Activated CD4-positive, alpha-beta memory T cell treated with anti-CD3 and anti-CD28 coated beads for 36 hours (primary cell): ENCODE measurements at places on chromosomes 2 and 18. TPM values are rescaled to one million over a fixed set of nuclear protein-coding genes. Genes with fewer than 3 reads are reported as not detected.
A peak's percentile ranks its signal among the peaks of the same experiment; 100 is the strongest.

DNA sequence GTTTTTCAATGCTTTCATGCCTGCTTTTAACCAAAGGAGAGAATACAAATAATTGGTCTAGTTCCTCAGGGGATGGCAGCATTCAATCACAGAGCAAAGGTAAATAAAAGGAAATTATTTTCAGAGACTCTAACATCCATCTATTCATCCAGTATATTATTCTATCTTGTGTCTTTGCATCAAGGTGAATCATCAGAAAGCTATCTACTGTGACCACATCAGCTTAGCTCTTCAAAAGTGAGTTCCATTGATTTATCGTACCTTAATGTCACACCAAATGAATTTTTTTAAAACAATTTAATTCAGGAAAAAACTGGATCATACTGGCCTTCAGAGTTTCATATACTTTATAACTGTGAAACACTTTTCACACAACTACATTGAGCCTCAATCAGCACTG, 66.1 kb downstream of the CHN1 start:
- no peaks in the 10 kb centered on the region for H3K27me3 ChIP-seq
- no peak overlapping the region for H3K27ac ChIP-seq
- H3K36me3 ChIP-seq: no peaks in the 10 kb centered on the region

- H3K4me3 ChIP-seq: no peak overlapping the region
- no peak for DNase-seq
- no peaks in the 10 kb centered on the region for H3K27me3 ChIP-seq
- no peaks in the 10 kb centered on the region for H3K4me1 ChIP-seq
- H3K27ac ChIP-seq: no peak overlapping the region
These were observed 57.7 kb downstream of the CCDC93 start for GRCh38 chr2:117956036-117956796.

GRCh38 chr2:26782876-26783704, 2.8 kb upstream of the CENPA start:
- peaks cover 16% of the 10 kb centered on the region for H3K36me3 ChIP-seq
- peaks cover 21% of the 10 kb centered on the region for H3K4me1 ChIP-seq
- H3K27ac ChIP-seq: no peak overlapping the region

- DNase-seq: no peak
- no peaks in the 10 kb centered on the region for H3K27me3 ChIP-seq
- no peaks in the 10 kb centered on the region for H3K4me1 ChIP-seq
- no peak overlapping the region for H3K4me3 ChIP-seq
- H3K27ac ChIP-seq: no peak overlapping the region
- no peaks in the 10 kb centered on the region for H3K36me3 ChIP-seq
These were observed 348.9 kb downstream of the RND3 start for GRCh38 chr2:150138587-150138986.

GRCh38 chr18:57436965-57437333, 1.8 kb downstream of the ONECUT2 start:
- H3K27me3 ChIP-seq: peaks cover 80% of the 10 kb centered on the region
- H3K36me3 ChIP-seq: peaks cover 13% of the 10 kb centered on the region
- DNase-seq: no peak
- peak overlapping the region; percentile 60 for H3K4me3 ChIP-seq

- DNase-seq: no peak
- no peaks in the 10 kb centered on the region for H3K4me1 ChIP-seq
- no peak overlapping the region for H3K27ac ChIP-seq
- H3K36me3 ChIP-seq: no peaks in the 10 kb centered on the region
- no peak overlapping the region for H3K4me3 ChIP-seq
These were observed 250.0 kb downstream of the SMAD2 start for GRCh38 chr18:47680488-47680887.

- peaks cover 39% of the 10 kb centered on the region for H3K4me1 ChIP-seq
- no peak overlapping the region for H3K4me3 ChIP-seq
- DNase-seq: peak; percentile 25
- H3K36me3 ChIP-seq: peaks cover 2% of the 10 kb centered on the region
- peaks cover 11% of the 10 kb centered on the region for H3K27me3 ChIP-seq
- no peak overlapping the region for H3K27ac ChIP-seq
These were observed 93.1 kb downstream of the TNFRSF11A start for GRCh38 chr18:62418258-62418657.

DNA sequence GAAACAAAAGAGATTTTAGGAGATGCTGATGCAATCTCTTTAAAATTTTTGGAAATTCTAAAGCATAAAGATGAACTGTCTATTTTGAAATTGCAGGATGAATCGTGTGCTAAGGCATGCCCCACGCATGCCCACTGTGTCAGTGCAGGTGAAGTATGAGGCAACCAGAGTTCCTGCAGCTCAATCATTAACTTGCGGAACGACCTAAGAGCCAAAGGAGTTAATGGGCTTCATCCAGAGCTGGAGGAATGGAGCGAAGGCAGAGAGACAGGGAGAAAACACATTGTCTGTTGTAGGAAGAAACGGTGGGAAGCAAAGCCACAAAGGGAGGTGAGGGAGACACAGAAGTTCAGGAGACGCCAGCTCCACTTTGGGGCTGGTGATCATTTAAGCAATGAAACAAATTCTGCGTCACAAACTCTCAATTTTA, 265.2 kb downstream of the CCDC85A start:
- no peaks in the 10 kb centered on the region for H3K27me3 ChIP-seq
- H3K27ac ChIP-seq: no peak overlapping the region
- H3K4me1 ChIP-seq: no peaks in the 10 kb centered on the region
- no peak overlapping the region for H3K4me3 ChIP-seq

GRCh38 chr2:69701100-69701945, 40.6 kb upstream of the ANXA4 start:
- H3K36me3 ChIP-seq: no peaks in the 10 kb centered on the region
- H3K4me1 ChIP-seq: peaks cover 23% of the 10 kb centered on the region
- H3K27me3 ChIP-seq: no peaks in the 10 kb centered on the region
- no peak overlapping the region for H3K27ac ChIP-seq
- no peak for DNase-seq

DNA sequence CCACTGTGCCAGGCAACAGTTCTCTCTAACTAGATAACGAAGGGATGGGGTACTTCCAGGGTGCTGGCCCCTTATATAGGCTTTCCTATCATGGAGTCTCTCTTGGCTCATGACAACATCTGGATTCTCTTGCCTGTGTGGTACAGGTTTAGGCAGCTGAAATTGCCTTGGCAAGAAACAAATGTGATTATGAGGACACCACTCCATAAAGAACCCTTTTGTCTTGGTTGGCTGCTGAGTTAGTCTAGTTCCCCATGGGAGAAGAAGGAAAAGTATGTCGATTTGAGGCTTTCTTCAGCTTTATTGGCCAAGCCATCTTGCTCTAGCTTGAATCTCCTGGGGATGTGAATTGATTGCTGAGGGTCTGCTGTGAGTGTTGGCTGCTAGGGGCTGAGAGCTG, 76.3 kb upstream of the ZCCHC2 start:
- no peak overlapping the region for H3K4me3 ChIP-seq
- no peaks in the 10 kb centered on the region for H3K36me3 ChIP-seq

- no peaks in the 10 kb centered on the region for H3K27me3 ChIP-seq
- H3K27ac ChIP-seq: peak overlapping the region; percentile 93
- H3K4me1 ChIP-seq: peaks cover 39% of the 10 kb centered on the region
These were observed 467 bp downstream of the PUM2 start for GRCh38 chr2:20350041-20350712.

GRCh38 chr2:108918941-108919341, 70.1 kb downstream of the EDAR start:
- no peak overlapping the region for H3K4me3 ChIP-seq
- H3K27ac ChIP-seq: no peak overlapping the region
- H3K4me1 ChIP-seq: no peaks in the 10 kb centered on the region
- H3K27me3 ChIP-seq: no peaks in the 10 kb centered on the region

DNA sequence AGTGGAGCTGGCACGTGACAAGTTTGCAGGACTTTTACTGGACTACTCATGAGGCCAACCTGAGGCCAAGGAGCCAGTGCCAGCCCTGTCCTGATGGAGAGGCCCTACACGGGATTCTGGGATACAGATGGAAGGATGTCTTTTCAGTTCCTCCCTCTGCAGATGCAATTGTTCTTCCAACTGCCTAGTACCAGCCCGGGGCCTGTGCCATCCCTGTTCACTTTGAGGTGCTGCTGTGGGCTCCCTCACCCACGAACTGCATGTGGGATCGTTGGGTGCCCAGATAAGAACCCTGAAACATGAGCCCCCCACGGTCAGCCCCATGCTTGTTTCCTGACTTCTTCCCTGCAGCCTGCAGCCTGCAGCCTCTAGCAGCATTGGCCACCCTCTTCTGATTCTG, 25.3 kb upstream of the LAPTM4A start:
- no peak overlapping the region for H3K27ac ChIP-seq
- no peaks in the 10 kb centered on the region for H3K4me1 ChIP-seq
- no peak for DNase-seq

DNA sequence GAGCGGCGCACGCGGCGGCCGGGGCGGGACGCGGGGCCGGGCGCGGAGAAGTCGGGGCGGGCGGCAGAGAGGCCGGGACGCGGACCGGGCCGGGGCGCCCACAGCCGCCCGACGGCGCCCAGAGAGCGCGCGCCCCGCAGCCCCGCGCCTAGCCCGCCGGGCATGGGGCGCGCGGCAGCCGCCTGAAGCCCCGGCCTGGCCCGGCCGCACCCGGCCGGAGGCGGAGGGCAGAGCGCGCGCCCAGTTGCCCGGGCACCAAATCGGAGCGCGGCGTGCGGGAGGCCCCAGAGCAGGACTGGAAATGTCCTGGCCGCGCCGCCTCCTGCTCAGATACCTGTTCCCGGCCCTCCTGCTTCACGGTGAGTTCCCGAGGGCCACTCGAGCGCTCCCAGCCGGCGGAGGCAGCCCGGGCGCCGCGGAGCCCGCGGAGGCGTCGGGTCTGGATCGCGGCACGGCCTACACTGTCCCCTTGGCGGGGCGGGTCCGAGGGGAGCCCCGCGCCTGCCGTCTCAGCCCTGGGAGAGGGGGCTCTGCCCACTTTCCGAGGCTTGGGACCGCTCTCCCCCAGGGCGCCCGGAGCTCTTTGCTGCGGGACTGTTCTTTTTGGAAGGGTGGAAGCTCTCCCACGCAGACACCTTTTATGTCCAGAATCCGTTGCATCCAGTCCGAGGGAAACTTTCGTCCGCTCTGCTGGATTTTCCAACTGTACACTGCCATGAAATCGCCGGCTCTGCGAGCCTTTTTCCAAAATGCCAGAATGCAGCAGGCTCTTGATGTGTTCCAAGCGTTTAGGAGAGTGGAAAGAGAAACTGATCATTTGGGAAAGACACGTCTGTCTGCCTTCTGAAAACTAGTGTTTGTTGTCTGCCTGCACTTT, 484 bp downstream of the APCDD1 start:
- H3K27ac ChIP-seq: no peak overlapping the region
- peaks cover 2% of the 10 kb centered on the region for H3K4me1 ChIP-seq
- peaks cover 69% of the 10 kb centered on the region for H3K27me3 ChIP-seq
- no peaks in the 10 kb centered on the region for H3K36me3 ChIP-seq

DNA sequence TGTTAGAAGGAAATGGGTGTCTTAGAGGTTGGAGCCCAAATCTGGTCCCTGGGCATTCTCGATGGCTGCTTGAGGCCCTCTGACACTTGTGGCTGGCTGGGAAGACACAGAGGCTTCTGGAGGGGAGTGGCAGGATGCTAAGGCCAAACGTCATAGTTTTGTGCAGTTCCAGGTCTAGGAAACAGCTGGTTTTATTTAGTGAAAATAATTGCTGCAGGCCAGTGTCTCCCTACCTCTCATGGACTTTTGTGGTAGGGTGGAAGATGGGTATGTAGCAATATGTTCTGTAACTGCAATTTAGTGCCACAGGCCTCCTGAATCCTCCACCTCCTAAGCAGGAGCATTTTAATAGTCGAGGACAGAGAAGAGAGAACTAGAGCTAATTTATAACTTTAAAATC, 32.2 kb upstream of the SPRED2 start:
- no peaks in the 10 kb centered on the region for H3K4me1 ChIP-seq
- no peaks in the 10 kb centered on the region for H3K36me3 ChIP-seq
- no peak for DNase-seq
- no peak overlapping the region for H3K27ac ChIP-seq

- H3K36me3 ChIP-seq: no peaks in the 10 kb centered on the region
- H3K4me3 ChIP-seq: no peak overlapping the region
- H3K27me3 ChIP-seq: peaks cover 2% of the 10 kb centered on the region
- no peak overlapping the region for H3K27ac ChIP-seq
- no peak for DNase-seq
These were observed 116.0 kb downstream of the ABCA12 start for GRCh38 chr2:215022418-215022817.

DNA sequence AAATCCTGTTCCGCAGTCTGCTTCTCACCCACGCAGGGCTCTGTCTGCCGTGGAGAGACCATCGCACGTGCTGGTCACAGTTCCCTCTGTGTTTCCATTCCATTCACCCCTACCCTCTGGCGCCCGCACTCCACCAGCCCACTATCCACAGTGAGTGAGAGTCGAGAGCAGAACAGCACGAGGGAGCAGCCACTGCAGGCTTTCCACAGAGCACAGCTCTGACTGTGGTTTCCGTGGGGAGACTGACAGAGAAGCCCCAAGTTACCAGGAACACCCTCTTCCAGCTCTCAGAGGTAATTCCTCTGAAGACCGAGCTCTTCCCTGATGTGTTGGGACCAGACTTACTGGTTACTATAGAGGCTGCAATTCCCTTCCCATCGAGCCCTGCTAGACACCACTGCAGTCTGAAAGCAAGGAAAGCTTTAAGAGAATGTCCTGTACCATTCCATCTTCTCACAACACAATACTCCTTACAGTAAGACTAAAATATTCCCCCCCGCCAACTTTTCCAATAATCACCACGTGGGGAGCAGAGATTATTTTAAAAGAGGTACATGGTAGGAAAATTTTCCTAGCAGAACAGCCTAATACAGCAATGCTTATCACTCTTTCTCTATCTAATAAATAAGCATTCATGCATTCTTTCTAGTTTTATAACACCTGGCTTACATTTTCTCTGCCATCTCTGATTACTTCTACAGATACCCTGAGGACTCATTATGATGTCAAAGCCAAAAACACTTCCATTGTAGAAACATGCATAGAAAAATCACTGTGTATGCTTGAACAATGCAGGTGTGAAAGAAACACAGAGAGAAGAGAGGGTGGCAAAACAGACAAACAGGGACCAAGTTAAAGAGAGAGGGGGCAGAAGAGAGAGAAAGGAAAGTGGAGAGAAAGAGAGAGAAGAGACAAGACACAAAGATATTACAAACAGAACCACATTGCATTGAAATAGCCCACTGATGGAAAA, 4.7 kb downstream of the MYT1L start:
- H3K4me1 ChIP-seq: no peaks in the 10 kb centered on the region
- H3K27ac ChIP-seq: no peak overlapping the region
- no peaks in the 10 kb centered on the region for H3K36me3 ChIP-seq
- no peak for DNase-seq

GRCh38 chr18:79798346-79798998, 734 bp downstream of the KCNG2 start:
- H3K27me3 ChIP-seq: peaks cover 43% of the 10 kb centered on the region
- H3K36me3 ChIP-seq: no peaks in the 10 kb centered on the region
- H3K4me3 ChIP-seq: no peak overlapping the region
- DNase-seq: no peak
- peaks cover 10% of the 10 kb centered on the region for H3K4me1 ChIP-seq
- H3K27ac ChIP-seq: no peak overlapping the region

- no peak overlapping the region for H3K4me3 ChIP-seq
- peaks cover 2% of the 10 kb centered on the region for H3K27me3 ChIP-seq
- no peaks in the 10 kb centered on the region for H3K4me1 ChIP-seq
- no peaks in the 10 kb centered on the region for H3K36me3 ChIP-seq
These were observed 199.9 kb downstream of the ACTR3 start for GRCh38 chr2:114089636-114090319.

SOX11 gene
- not detected for total RNA-seq

CCDC178 gene
- total RNA-seq: not detected

MAP3K2 gene
- total RNA-seq: 33.4 TPM

NMS gene
- not detected for total RNA-seq

MALL gene
- total RNA-seq: 0.31 TPM

GFPT1 gene
- 39.8 TPM for total RNA-seq

IL36B gene
- not detected for total RNA-seq

GYPC gene
- 123 TPM for total RNA-seq

MGAT4A gene
- 76.7 TPM for total RNA-seq

SLC14A1 gene
- total RNA-seq: 0.80 TPM

FAM110C gene
- total RNA-seq: 3.6 TPM
